ENCODE measurements at places on chromosomes 2 and 18.

GRCh38 chr2:234771980-234772732 lies 179.7 kb upstream of the SH3BP4 start:
- no peaks in the 10 kb centered on the region for H3K4me1 ChIP-seq
- no peaks in the 10 kb centered on the region for H3K36me3 ChIP-seq
- ATAC-seq = no peak
- H3K4me3 ChIP-seq = no peak overlapping the region
- no peak overlapping the region for H3K27ac ChIP-seq
- peaks cover 44% of the 10 kb centered on the region for H3K27me3 ChIP-seq

GRCh38 chr2:102765061-102765460 lies 3.2 kb downstream of the TMEM182 start:
- H3K27ac ChIP-seq = no peak overlapping the region
- no peaks in the 10 kb centered on the region for H3K27me3 ChIP-seq
- H3K36me3 ChIP-seq = peaks cover 28% of the 10 kb centered on the region
- no peak overlapping the region for H3K4me3 ChIP-seq

DNA sequence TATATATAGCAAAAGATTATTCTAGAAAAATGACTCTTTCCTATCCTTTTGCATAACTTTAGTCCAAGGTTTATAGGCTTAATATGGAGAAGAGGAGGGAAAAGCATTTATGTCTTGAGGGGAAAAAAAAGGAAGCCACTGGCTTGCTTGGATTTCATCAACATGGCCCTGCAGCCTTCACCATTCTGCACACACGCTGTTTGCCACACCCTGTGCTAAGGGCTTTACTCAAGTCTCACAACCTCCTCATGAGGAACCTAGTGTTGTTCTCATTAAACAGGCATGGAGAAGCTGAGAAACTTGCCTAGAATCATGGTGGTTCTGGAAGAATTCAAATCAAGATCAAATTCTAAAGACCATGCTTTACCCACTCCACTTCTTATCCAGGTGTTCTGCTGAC lies 117.3 kb upstream of the TTC39C start:
- no peak overlapping the region for H3K27ac ChIP-seq
- H3K4me3 ChIP-seq = no peak overlapping the region
- H3K27me3 ChIP-seq = peaks cover 4% of the 10 kb centered on the region
- H3K4me1 ChIP-seq = no peaks in the 10 kb centered on the region

GRCh38 chr2:30136764-30137444 lies 9.9 kb upstream of the YPEL5 start:
- ATAC-seq = no peak
- H3K4me3 ChIP-seq = no peak overlapping the region
- H3K27ac ChIP-seq = no peak overlapping the region
- no peaks in the 10 kb centered on the region for H3K27me3 ChIP-seq

DNA sequence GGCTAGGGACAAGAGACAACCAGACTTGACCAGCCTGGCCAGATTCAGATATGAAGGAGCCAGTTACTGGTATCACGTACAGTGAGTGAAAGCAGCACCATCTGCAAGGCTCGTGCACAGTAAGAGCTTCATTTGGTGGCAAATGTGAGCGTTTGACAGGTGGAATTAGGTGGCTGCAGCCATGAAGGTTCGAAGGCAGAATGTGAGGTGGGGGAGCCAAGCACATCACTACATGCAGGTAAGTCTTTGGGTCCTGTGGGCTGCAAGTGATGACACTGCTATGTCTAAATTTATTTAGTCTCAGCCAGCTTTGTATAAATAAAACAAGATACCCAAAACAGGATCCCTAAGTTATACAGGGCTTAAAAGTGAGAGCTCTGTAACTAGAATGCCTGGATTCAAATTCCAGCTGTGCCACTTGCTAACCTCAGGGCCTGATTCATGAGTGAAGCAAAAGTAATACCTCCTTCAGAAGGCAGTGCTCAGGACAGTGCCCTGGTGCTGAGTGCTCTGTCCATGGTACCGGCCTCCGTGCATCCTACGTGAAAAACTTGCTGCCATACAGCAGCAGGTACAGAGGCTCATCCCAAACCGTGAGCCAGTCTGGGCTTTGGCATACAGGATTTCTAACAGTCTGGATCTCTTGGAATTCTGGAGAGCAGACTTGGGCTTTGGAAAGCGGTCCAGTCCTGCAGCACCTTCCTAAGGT lies 18.6 kb downstream of the DDX18 start:
- no peak for ATAC-seq
- H3K27ac ChIP-seq = no peak overlapping the region
- no peaks in the 10 kb centered on the region for H3K27me3 ChIP-seq
- H3K4me3 ChIP-seq = no peak overlapping the region
- peaks cover 88% of the 10 kb centered on the region for H3K36me3 ChIP-seq
- no peaks in the 10 kb centered on the region for H3K4me1 ChIP-seq
